Activated CD4-positive, alpha-beta memory T cell treated with anti-CD3 and anti-CD28 coated beads for 36 hours (primary cell): ENCODE measurements at places on chromosomes 4 and X. TPM values are rescaled to one million over a fixed set of nuclear protein-coding genes. Genes with fewer than 3 reads are reported as not detected.
A peak's percentile ranks its signal among the peaks of the same experiment; 100 is the strongest.

LRIT3 gene
- 0.14 TPM for total RNA-seq

- no peak for DNase-seq
These were observed 3.4 kb upstream of the SPIN4 start for GRCh38 chrX:63354484-63354883.

GRCh38 chr4:149166365-149166764 lies 649.3 kb downstream of the IQCM start:
- DNase-seq = no peak

DNA sequence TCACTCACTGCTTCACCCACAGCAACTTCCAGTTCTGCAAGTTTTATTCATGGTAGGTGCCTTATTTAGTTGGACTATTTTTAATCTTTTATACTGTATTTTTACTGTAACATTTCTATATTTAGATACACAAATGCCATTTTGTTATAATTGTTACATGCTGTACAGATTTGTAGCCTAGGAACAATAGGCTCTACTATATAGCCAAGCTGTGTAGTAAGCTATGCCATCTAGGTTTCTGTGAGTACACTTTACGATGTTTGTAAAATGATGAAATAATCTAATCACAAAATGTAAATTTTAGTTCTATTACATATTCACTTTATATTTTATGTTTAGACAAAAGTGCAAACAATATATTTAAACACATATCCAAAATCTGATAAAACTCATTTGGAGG lies 1187.8 kb downstream of the TECRL start:
- no peak for DNase-seq

- DNase-seq = peak; percentile 67
These were observed 6.5 kb upstream of the RNF4 start for GRCh38 chr4:2462218-2462991.

GRCh38 chr4:78650106-78651024 lies 98.8 kb downstream of the ANXA3 start:
- no peak for DNase-seq

- DNase-seq = no peak
These were observed 4.3 kb upstream of the SLC4A4 start for GRCh38 chr4:71334465-71334882.

FRMD7 gene
- not detected for total RNA-seq

- DNase-seq = no peak
These were observed 21.4 kb upstream of the SLC10A6 start for GRCh38 chr4:86870442-86871069.

GPR34 gene
- 0.24 TPM for total RNA-seq

USP17L10 gene
- not detected for total RNA-seq
